ENCODE measurements at places on chromosomes 3 and 15. TPM values are rescaled to one million over a fixed set of nuclear protein-coding genes. Genes with fewer than 3 reads are reported as not detected.
A peak's percentile ranks its signal among the peaks of the same experiment; 100 is the strongest.

The GPR62 gene
- total RNA-seq = not detected

The KBTBD13 gene
- total RNA-seq = not detected

The CPLX3 gene
- total RNA-seq = not detected

The ERC2 gene
- total RNA-seq = 0.33 TPM

The STRC gene
- total RNA-seq = not detected

The MST1 gene
- 14.0 TPM for total RNA-seq

The PPP1R14D gene
- total RNA-seq = 0.64 TPM

The SLC22A14 gene
- total RNA-seq = 0.13 TPM

The RHOV gene
- 4.2 TPM for total RNA-seq

GRCh38 chr3:45124352-45124751, 21.8 kb downstream of the CDCP1 start:
- no peak overlapping the region for H3K4me3 ChIP-seq
- no peaks in the 10 kb centered on the region for H3K36me3 ChIP-seq
- DNase-seq = peak; percentile 71
- no peak overlapping the region for H3K27ac ChIP-seq

GRCh38 chr15:66950114-66950513, 115.3 kb upstream of the SMAD3 start:
- H3K27ac ChIP-seq = peak overlapping the region; percentile 84
- H3K4me3 ChIP-seq = no peak overlapping the region
- no peaks in the 10 kb centered on the region for H3K27me3 ChIP-seq
- H3K36me3 ChIP-seq = no peaks in the 10 kb centered on the region

DNA sequence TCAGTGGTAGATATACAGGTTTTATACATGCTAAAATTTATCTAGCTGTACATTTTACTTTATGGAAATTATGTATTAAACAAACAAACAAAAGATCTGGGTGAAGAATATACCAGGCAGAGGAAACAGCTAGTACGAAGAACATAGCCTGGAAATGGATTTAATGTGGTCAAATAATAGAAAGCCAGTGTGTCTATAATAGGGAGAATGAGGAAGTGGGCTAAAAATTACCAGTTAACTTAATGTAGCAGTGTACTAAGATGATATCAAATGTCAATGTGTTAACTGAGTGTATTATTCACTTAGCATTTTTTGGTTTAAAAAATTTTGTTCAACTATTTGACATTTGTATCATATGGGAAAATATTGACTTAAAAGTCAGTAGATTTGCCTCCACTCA, 22.8 kb upstream of the SLC15A2 start:
- H3K27ac ChIP-seq = no peak overlapping the region
- H3K36me3 ChIP-seq = no peaks in the 10 kb centered on the region
- no peak overlapping the region for H3K4me3 ChIP-seq
- no peak for DNase-seq

DNA sequence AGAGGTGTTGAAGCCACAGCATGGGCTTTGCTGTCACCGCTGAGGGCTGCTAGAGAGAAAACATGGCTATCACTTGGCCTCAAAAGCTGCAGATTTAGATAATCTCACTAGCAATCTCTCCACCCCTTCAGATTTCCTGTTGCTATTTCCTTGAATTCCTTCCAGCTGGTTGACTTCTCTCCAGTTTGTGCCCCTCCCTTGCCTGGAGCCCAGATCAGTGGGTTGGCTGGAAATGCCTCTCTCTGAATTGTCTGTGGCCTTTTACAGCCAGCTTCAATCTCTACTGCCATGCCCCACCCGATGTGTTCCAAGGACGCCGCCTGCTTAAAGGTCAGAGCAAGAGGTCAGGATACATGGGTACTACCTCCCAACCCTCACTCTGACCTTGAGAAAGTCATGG, 294.1 kb downstream of the NTRK3 start:
- H3K27me3 ChIP-seq = peaks cover 4% of the 10 kb centered on the region
- H3K27ac ChIP-seq = no peak overlapping the region
- no peaks in the 10 kb centered on the region for H3K4me1 ChIP-seq
- H3K4me3 ChIP-seq = no peak overlapping the region
- no peaks in the 10 kb centered on the region for H3K36me3 ChIP-seq

DNA sequence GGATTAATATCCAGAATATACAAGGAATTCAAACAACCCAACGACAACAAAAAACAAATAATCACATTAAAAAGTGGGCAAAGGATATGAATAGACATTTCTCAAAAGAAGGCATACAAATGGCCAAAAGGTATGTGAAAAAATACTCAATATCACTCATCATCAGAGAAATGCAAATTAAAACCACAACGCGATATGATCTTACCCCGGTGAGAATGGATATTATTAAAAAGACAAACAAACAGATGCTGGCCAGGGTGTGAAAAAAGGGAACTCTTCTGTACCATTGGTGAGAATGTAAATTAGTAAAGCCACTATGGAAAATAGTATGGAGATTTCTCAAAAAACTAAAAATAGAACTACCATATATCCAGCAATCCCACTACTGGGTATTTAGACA, 43.5 kb upstream of the MEF2A start:
- no peaks in the 10 kb centered on the region for H3K27me3 ChIP-seq
- no peak overlapping the region for H3K27ac ChIP-seq
- no peak overlapping the region for H3K4me3 ChIP-seq
- H3K4me1 ChIP-seq = no peaks in the 10 kb centered on the region
- H3K36me3 ChIP-seq = no peaks in the 10 kb centered on the region

GRCh38 chr15:72554471-72555425, 80.6 kb downstream of the ARIH1 start:
- 0 out of 2 replicates have a peak, but pooled peaks cover 4% of the 10 kb centered on the region for H3K36me3 ChIP-seq
- no peak for DNase-seq
- no peaks in the 10 kb centered on the region for H3K27me3 ChIP-seq
- no peaks in the 10 kb centered on the region for H3K4me1 ChIP-seq
- H3K27ac ChIP-seq = no peak overlapping the region

GRCh38 chr15:58952751-58953150, 19.3 kb upstream of the SLTM start:
- no peak overlapping the region for H3K4me3 ChIP-seq
- no peaks in the 10 kb centered on the region for H3K36me3 ChIP-seq
- H3K4me1 ChIP-seq = no peaks in the 10 kb centered on the region
- H3K27me3 ChIP-seq = no peaks in the 10 kb centered on the region
- DNase-seq = no peak
- H3K27ac ChIP-seq = no peak overlapping the region

DNA sequence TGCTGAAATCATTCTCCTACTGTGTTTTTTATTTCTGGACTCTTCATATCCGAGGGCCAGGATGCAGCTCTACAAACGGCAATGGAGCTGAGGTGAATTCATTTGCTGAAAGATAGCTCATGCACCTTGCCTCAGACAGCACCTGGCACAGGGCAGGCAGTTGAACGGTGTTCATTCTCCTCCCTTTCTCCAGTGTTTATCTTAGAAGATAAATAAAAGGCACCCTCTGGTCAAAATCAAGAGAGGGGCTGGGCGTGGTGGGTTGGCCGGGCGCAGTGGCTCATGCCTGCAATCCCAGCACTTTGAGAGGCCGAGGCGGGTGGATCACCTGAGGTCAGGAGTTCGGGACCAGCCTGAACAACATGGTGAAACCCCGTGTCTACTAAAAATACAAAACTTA, 79.3 kb upstream of the LMOD3 start:
- H3K27ac ChIP-seq = no peak overlapping the region
- H3K4me1 ChIP-seq = 0 out of 2 replicates have a peak, but pooled peaks cover 3% of the 10 kb centered on the region
- H3K36me3 ChIP-seq = no peaks in the 10 kb centered on the region
- H3K27me3 ChIP-seq = no peaks in the 10 kb centered on the region
- no peak for DNase-seq

- no peak overlapping the region for H3K27ac ChIP-seq
- H3K4me1 ChIP-seq = peaks cover 42% of the 10 kb centered on the region
- no peaks in the 10 kb centered on the region for H3K27me3 ChIP-seq
- H3K36me3 ChIP-seq = no peaks in the 10 kb centered on the region
- H3K4me3 ChIP-seq = no peak overlapping the region
These were observed 12.1 kb downstream of the CHSY1 start for GRCh38 chr15:101239724-101240136.

DNA sequence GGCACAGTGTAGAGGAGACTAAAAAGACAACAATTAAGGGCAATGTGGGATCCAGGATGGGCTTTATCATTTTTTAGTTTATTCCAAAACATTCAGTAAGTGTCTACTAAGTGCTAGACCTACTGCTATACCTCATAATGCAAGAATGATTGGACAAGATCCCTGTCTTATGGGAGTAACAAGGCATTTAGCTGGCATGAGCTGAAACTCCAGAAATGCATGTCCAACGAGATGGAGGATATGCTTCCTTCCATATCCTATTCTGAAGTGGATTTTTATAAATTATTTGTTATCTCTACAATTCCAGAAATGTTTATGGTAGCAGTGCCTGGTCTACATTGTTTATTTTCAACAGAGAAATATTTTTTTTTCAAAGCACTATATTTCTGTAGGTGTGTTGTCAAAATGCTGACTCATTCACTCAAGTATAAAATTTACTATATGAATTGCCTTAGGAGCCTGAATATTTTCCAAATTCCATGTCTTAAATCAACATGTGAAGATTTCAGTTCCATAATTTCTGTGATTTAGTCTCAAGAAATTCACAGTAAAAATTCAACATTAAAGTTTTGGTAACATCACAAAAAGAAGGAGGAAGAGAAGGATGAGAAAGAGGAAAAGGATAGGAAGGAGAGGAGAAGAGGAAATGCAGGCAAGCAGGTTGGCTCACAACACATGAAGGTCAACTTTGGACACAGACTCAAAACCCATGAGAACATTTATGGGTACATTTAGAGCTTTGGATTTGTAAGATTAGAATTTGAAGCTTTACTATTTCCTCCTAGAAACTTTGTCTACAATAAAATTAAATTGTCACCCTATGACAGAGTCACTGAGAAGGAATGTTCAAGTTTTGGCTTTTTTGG, 88.6 kb downstream of the P3H2 start:
- no peaks in the 10 kb centered on the region for H3K27me3 ChIP-seq
- no peaks in the 10 kb centered on the region for H3K36me3 ChIP-seq
- DNase-seq = no peak
- H3K27ac ChIP-seq = peak overlapping the region; percentile 52

GRCh38 chr3:123122525-123123315, 55.9 kb downstream of the PDIA5 start:
- H3K4me1 ChIP-seq = no peaks in the 10 kb centered on the region
- peaks cover 4% of the 10 kb centered on the region for H3K36me3 ChIP-seq
- no peak overlapping the region for H3K4me3 ChIP-seq
- DNase-seq = no peak
- no peaks in the 10 kb centered on the region for H3K27me3 ChIP-seq

- DNase-seq = no peak
- no peaks in the 10 kb centered on the region for H3K36me3 ChIP-seq
These were observed 87.3 kb upstream of the C15orf61 start for GRCh38 chr15:67433495-67434099.

GRCh38 chr3:7562892-7563291, 702.0 kb downstream of the GRM7 start:
- no peaks in the 10 kb centered on the region for H3K36me3 ChIP-seq
- H3K27me3 ChIP-seq = no peaks in the 10 kb centered on the region
- no peak for DNase-seq
- no peaks in the 10 kb centered on the region for H3K4me1 ChIP-seq

- H3K27ac ChIP-seq = peak overlapping the region; percentile 41
- H3K36me3 ChIP-seq = no peaks in the 10 kb centered on the region
- no peaks in the 10 kb centered on the region for H3K27me3 ChIP-seq
- no peak for DNase-seq
These were observed 52.5 kb upstream of the AMOTL2 start for GRCh38 chr3:134426660-134427181.

GRCh38 chr3:153070511-153070868, 91.5 kb upstream of the RAP2B start:
- H3K27me3 ChIP-seq = no peaks in the 10 kb centered on the region
- H3K4me3 ChIP-seq = no peak overlapping the region
- no peak for DNase-seq
- no peak overlapping the region for H3K27ac ChIP-seq

GRCh38 chr3:152298393-152299248, 29.9 kb downstream of the MBNL1 start:
- peak; percentile 54 for DNase-seq
- H3K27ac ChIP-seq = peak overlapping the region; percentile 93
- H3K36me3 ChIP-seq = no peaks in the 10 kb centered on the region
- H3K4me1 ChIP-seq = peaks cover 52% of the 10 kb centered on the region
- no peaks in the 10 kb centered on the region for H3K27me3 ChIP-seq

- H3K27me3 ChIP-seq = peaks cover 9% of the 10 kb centered on the region
- H3K27ac ChIP-seq = no peak overlapping the region
- H3K4me3 ChIP-seq = no peak overlapping the region
- no peaks in the 10 kb centered on the region for H3K36me3 ChIP-seq
These were observed 51.9 kb upstream of the ETV5 start for GRCh38 chr3:186160691-186161243.

DNA sequence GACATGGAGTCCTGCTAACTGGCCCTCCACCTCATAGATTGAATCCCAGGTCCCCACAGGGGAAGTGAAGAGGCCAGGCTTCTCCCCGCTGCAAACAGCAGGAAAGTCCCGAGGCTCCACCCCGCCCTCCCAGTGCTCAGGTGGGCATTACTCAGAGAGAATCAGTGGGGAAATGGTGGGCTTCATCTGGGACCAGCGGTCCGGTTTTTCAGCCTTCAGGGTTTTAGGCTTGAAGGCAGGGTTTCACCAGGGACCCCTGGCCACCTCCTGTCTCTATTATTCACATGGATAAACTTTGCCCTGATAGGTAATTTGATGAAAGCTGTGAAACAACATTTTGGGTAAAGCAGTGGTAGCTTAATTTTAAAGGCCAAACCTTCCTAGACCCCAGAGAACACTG, 31.3 kb downstream of the MKRN3 start:
- no peaks in the 10 kb centered on the region for H3K27me3 ChIP-seq
- DNase-seq = no peak

DNA sequence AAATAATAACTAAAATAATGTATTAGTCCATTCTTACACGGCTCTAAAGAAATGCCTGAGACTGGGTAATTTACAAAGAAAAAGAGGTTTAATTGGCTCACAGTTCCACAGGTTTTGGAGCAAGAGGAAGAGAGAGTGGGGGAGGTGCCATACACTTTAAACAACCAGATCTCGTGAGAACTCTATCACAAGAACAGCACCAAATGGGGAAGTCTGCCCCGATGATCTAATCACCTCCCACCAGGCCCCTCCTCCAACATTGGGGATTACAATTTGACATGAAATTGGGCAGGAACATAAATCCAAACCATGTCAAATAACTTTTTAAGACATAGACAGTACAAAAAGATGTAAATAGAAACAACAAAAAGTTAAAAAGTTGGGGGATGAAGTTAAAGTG, 63.2 kb downstream of the ILDR1 start:
- H3K27me3 ChIP-seq = 0 out of 2 replicates have a peak, but pooled peaks cover 2% of the 10 kb centered on the region
- no peak overlapping the region for H3K27ac ChIP-seq
- H3K36me3 ChIP-seq = no peaks in the 10 kb centered on the region
- H3K4me1 ChIP-seq = no peaks in the 10 kb centered on the region
- no peak overlapping the region for H3K4me3 ChIP-seq
- DNase-seq = no peak

DNA sequence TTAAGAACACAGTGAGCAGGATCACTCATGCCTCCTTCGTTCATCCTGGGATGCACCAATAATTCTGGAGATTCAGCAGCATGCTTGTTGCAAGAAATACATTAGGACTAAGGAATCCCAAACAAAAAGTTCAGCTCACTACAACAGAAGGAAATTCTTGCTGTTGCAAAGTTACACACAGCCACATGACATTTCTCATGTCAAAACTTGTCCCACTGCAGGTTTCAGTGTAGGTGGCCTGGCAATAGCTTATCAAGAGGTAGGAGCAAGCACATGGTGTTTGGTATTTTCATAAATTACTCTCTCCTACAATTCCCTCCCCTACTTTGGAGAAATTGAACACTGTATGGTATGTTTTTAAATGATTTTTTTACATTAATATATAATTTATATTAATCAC, 399.6 kb upstream of the EPHA3 start:
- H3K36me3 ChIP-seq = no peaks in the 10 kb centered on the region
- no peak overlapping the region for H3K27ac ChIP-seq
- no peaks in the 10 kb centered on the region for H3K4me1 ChIP-seq
- H3K27me3 ChIP-seq = no peaks in the 10 kb centered on the region
- DNase-seq = no peak
- H3K4me3 ChIP-seq = no peak overlapping the region

All from Panc1 (cell line).